ENCODE measurements at places on chromosomes 6 and 20. TPM values are rescaled to one million over a fixed set of nuclear protein-coding genes. Genes with fewer than 3 reads are reported as not detected.

TMEM200A gene
- total RNA-seq, result 0.27 TPM

RAB44 gene
- 0.08 TPM for total RNA-seq

ADGB gene
- not detected for total RNA-seq

ZC3H12D gene
- total RNA-seq, result 45.9 TPM

THBS2 gene
- total RNA-seq, result not detected

OPRL1 gene
- 0.69 TPM for total RNA-seq

PRR18 gene
- not detected for total RNA-seq

MCCD1 gene
- not detected for total RNA-seq

MUC21 gene
- not detected for total RNA-seq

LZTS3 gene
- total RNA-seq, result 37.4 TPM

ZSCAN12 gene
- 3.0 TPM for total RNA-seq

NHLRC1 gene
- total RNA-seq, result 0.28 TPM

ENPP5 gene
- total RNA-seq, result 0.33 TPM

DNA sequence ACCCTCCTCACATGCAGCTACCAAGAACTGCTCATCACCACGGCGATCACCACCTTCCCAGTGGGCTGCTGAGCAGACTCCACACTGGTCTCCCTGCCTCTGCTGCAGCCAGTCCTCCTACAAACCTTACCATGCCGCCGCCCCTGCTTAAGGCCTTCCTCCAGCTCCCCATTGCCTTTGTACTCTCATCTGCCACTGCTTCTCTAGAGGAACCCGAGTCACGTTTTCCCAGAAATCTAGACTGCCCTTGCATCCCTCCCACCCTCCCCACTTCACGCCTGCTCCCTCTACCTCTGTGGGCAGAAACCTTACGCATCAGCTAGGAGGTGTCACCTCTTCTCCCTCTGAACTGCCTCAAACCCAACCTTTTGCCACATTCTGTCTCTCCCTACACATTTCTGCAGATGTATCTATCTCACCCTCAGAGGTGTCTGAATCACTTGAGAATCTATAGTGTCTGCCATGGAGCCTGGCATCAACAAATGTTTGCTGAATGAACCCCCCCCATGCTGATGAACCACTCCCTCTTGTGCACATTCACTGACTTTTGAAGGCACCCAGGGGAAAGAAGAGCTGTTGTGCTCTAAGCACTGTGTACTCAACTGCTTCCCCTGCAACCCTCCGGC, 4.3 kb downstream of the E2F1 start:
- DNase-seq, result no peak

DNA sequence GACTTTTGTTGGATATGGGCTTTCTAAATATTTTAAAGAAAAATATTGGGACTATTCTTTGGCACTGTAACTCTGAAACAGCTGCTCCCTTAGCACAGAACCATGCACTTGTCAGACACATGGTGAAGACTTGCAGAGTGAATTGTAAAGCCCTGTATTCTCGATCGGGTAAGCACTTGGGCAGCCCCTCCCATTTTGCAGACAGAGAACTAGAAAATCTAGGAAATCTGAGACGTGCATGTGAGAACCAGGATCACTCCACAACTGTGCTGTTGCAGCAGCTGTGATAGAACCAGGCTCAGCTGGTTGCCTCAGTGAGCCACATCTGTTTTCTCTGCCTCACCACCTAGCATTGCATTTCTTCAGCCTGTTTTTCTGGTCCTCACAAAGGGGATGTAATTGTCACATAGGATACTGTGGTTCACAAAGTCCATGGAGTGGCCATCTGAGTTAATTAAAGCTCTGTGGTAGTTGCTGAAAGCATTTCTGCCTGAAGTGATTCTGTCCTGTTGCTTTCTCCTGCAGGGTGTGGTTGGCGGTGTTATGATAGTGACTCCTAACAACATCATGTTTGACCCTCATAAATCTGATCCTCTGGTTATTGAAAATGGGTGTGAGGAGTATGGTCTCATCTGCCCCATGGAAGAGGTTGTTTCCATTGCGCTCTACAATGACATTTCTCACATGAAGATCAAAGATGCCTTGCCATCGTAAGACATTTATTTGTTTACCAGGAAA, 71.8 kb upstream of the HINT3 start:
- DNase-seq, result no peak

DNA sequence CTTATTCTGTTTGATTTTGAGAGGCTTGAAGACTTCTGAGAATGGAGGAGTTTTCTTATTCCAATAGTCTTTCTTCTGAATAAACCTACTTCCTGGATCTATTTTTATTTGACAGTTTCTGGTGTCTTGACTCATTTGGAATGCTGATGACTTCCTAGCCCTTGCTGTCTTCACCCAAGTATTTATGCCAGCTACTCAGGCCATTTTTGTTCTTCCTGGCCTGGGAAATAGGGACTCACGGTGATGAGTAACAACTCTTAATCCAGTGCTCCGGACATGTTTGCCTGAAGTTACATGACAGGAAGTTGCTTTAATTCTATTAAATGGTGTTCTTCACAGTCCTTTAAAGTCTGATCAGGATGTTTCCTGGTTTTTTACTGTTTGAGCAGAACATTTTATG, 272.1 kb upstream of the EYS start:
- DNase-seq, result no peak

- no peak for DNase-seq
Measured at GRCh38 chr6:87588756-87589407, 905 bp downstream of the RARS2 start.

GRCh38 chr6:8400663-8401062, 34.7 kb downstream of the SLC35B3 start:
- DNase-seq, result no peak

GRCh38 chr20:2515203-2515602, 6.5 kb upstream of the ZNF343 start:
- DNase-seq, result no peak

- no peak for DNase-seq
Measured at GRCh38 chr6:52186480-52186879, 305 bp downstream of the IL17A start.

DNA sequence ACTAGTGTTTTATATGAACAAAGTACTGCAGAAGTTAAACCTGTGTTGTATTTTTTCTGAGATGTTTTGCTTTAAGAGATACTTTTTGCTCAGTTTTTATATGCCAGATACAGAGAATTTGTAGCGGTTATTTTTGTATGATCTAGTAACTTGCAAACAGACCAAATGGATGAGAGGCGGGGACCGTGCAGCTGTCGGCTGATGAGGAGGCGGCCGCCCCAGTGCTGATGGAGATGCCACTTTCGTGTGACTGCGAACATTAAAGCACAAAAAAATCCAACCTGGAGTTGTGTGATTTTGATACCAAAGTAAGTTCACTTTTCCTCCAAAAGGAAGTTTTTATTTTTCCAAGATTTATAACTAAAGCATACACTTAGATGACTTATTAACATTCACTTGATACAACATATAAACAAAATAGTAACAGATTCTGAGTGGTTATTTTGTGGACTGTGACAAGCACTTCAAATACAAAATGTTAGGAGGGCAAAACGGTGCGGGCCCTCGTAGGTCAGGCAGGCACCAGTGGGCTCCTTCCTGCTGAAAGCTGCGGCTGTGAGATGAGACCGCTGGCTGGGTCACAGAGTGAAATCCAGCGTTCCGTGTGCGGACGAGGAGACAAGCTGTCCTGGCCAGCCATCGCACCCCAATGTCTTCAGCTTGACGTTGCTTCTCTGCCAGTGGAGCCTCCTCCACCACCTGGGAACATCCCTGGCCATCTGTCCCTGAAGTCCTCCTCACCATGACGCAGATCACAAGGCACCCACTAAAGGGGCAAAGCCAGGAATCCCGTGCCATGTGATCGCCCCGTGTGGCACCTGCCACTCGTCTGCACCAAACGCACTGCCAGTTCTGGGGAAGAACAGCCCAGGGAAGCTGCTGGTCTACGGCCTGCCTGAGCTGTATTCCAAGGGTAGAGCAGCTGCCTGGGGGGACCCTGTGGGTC, 4.0 kb upstream of the OGFR start:
- no peak for DNase-seq

DNA sequence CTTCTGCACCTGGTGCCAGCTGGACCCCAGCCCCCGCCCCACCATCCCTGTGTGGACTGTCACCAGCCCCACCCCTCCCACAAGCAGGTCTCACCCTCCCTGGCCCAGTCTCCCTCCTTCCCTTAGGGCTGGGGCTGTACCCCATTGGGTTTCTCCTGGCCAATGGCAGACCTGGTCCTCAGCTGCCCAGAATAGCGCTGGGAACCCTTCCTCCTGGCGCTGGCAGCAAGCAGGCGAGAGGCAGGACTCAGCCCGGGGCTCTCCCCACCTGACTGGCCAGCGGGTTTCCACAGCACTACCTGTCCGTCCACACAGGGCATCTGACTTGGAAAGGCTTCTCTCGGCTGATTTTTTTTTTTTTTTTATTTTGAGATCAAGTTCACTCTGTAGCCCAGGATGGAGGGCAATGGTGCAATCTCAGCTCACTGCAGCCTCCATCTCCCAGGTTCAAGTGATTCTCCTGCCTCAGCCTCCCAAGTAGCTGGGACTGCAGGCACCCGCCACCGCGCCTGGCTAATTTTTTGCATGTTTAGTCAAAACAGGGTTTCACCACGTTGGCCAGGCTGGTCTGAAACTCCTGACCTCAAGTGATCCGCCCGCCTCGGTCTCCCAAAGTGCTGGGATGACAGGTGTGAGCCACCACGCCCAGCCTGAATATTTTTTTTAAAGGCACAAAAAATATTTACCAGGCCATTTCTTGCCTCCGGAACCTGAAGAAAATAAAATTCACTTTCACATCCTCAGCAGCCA, 21.6 kb upstream of the CHRNA4 start:
- DNase-seq, result no peak

DNA sequence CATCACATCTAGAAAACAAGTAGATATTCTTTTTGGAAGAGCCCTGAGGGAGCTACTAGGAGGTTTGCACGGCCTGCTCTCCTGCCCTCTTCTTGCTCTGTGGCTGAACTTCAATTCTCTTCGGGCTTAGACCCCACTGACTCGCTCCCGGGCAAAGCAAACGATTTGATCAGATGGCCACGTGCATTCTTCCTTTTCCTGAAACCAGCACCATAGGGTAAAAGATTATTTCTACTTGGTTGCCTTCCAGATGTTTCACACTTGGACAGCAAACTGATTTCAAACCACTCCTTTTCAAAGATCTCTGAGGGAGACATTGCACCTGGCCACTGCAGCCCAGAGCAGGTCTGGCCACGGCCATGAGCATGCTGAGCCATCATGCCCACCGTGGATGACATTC, at the start of gene SLC22A1:
Gene SLC22A1, plus strand, starts transcription at position 258 of the 400 bp plus-strand sequence. Its CDS starts 121 bp downstream, at position 379.
- DNase-seq, result no peak

DNA sequence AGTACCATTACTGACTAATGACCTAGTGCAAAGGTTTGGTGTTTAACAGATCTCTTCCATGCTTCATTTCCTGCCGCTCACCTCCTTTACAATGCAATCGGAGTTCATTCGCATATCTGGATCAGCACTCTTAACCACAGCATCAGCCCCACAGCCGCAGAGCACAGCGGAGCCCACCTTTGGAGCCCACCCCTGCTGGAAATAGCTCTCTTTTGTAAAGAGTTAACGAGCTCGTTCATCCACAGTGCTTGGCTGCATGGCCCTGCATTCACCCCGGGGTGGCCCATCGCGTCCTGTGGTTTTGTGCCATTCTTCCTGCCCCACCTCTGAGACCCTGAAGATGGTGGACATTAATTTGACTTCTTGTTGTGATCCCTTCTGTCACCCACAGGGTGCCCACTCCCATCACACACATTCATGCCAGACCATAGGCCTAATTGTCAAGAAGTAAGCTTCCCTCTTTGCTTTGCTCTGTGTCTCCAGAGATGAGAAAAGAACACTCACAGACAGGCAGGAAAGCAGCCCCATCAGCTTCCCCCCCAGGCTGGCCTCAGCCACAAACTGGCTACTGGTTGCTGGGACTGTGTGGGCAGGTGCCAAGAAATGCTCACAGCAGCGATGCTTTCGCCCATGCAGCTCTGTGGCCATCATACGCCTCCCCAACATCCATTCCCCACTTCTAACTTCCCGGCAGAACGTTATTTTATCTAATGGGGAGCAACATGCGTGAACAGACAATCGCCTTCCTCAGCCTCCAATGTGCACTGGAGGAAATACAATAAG, 167.0 kb downstream of the LRFN2 start:
- DNase-seq, result no peak

DNA sequence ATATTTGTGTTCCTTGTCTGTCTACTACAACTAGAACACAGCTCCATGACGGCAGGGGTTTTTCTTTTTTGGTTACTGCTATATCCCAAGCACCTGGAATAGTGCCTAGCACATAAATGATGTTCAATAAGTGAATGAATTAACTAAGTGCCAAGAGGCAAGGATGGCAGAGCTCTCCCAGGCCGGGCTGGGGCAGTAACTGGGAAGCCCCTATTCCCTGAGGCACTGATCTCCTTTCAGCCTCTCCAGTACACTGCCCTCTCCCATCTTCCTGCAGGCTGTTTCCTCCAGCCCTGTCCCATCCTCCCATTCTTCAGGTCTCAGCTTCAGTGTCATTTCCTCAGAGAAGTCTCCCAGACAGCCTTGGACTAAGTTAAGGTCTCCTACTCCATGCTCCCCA, 29.0 kb upstream of the SPDEF start:
- DNase-seq, result no peak

- DNase-seq, result no peak
Measured at GRCh38 chr20:57695012-57695411, 14.8 kb downstream of the PMEPA1 start.

- DNase-seq, result no peak
Measured at GRCh38 chr6:110795271-110795670, 20.0 kb downstream of the CDK19 start.

- no peak for DNase-seq
Measured at GRCh38 chr20:24825591-24825990, 123.5 kb upstream of the CST7 start.

DNA sequence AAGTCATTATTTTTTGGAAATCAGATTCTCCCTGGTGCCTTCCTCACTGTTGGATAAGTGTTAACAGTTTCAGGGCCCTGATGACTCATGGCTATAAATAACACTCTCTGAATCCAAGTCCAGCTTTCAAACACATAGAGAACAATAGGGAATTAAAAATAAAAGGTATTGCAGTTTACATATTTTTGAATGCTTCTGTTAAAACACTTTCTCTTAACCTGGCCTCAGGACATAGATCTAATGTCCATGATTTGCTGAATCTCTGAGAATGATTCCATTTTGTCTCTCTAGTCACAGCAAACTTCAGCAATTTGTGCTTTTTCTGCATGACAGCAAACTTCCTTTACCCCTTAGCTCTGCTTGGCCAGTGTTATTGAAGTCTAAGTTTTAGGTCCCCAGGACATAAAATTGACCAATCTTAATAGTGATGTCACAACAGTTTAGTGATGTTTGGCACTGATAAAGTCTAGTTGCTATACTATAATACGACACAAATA, 1192.4 kb upstream of the CITED2 start:
- no peak for DNase-seq

- DNase-seq, result no peak
Measured at GRCh38 chr6:67885081-67886033, 749.7 kb upstream of the ADGRB3 start.

GRCh38 chr20:61805365-61805764, 260.3 kb downstream of the TAF4 start:
- no peak for DNase-seq
